ENCODE measurements at places on chromosomes 1 and 21. TPM values are rescaled to one million over a fixed set of nuclear protein-coding genes. Genes with fewer than 3 reads are reported as not detected.

DNA sequence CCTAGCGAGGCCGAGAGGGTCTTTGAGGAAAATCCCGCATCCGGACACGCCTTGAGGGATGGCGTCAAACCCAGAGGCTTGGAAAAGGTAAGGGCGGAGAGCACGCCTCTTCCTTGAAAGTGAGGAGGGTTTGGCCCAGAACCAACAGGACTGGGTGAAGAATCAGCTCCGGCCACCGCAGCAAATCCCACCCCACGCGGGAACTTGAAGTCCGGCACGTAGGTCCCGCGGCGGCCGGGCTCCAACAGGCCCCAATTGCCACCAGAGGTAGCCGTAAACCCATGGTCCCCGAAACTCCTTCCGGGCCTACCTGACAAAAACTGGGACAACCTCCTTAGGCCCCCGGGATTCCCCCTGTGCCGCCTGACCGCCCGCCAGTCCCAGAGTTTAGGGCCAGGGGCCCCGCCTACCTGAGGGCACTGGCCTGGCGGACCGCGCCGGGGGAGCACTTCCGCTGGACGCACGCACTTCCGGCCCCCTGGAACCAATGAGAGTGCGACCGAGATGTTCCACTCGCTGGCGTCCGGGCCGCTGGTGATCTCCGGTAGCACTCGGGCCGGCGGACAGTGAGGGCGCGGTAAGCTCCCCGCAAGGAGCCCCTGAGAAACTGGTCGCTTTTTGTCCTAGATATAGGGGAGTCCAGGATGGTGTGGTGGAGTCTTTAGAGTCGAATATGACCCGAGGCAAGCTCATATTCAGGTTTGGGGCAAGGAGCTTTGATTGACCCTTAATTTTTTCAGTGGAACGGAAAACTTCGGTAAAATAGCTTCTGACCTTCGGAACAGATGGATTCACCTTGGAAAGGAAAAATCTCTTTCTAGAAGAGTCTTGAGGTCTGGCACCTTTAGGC, at the start of the genes LZIC and NMNAT1:
Gene LZIC (minus strand): TSS at position 453 of the 850 bp plus-strand sequence. CDS start 6,772 bp downstream, outside the sequence.
Gene NMNAT1 (plus strand): TSS at position 537 of the 850 bp plus-strand sequence. CDS start 28,599 bp downstream, outside the sequence.
- H3K4me3 ChIP-seq, result peak within 1 kb of the TSS; percentile 99
- H3K36me3 ChIP-seq, result peaks cover 17% of the 10 kb centered on the region
- no peaks in the 10 kb centered on the region for H3K27me3 ChIP-seq

DNA sequence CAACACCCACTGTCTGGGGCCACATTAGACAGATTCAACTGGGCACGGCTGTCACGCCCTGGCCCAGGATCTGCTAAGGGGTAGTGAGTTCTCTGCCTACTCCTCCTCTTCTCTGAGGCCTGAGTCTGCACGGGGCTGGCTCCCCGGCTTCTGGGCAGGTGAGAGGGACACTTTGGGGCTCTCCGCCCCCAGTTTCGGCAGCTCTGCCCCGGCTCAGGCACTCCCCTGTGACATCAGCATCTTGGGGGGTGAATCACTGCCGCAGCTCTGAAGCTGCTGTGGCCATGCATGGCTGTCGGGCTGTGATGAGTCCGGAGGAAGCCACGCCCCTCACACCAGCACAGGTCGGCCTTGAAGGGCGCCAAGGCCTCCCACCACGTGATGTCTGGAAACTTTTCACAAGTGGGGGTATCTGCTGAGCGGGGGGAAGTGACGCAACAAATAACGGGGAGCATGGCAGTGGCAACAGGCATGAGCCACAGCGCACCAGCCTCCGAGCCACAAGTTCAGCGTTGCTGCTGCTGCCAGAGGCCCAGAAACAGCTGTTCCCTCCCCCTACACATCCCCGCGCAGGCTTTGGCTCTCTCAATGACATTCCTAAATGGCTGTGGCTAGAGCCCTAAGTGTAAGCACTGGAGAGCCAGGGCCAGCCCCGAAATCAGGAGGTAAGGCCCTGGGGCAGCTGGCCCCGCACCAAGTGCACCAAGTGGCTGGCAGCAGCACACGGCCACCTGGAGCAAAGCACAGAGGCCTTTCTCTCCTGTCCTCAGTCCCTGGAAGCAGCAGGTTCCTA, 26.3 kb downstream of the ZBTB17 start:
- peak overlapping the region; percentile 54 for H3K4me3 ChIP-seq
- H3K27ac ChIP-seq, result peak overlapping the region; percentile 98
- peak; percentile 45 for DNase-seq
- peaks cover 66% of the 10 kb centered on the region for H3K4me1 ChIP-seq
- H3K36me3 ChIP-seq, result peaks cover 83% of the 10 kb centered on the region
- no peaks in the 10 kb centered on the region for H3K27me3 ChIP-seq

DNA sequence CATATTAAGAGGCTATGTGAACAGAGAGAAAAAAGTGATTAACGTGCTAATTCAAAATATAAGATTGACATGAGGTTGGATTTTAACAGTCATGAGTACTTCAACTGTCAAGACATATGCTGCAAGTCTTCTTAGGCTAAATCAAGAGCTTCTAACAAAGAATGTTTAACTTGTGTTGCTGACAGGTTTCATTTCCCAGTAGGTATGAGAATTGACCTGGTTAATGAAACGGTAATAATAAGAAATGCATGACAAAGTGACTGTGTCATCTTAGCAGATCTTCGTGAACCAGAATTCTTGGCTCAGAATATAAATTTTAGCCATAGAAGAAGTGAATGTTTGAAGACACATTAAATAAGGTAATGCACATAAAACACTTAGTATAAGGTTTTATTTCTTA, 132.6 kb upstream of the PTGFR start:
- no peaks in the 10 kb centered on the region for H3K36me3 ChIP-seq
- no peak overlapping the region for H3K27ac ChIP-seq
- H3K4me1 ChIP-seq, result no peaks in the 10 kb centered on the region

- H3K36me3 ChIP-seq, result no peaks in the 10 kb centered on the region
- no peak overlapping the region for H3K4me3 ChIP-seq
- peaks cover 14% of the 10 kb centered on the region for H3K4me1 ChIP-seq
- H3K27me3 ChIP-seq, result peaks cover 15% of the 10 kb centered on the region
Measured at GRCh38 chr1:99758073-99758511, 8.3 kb downstream of the FRRS1 start.

DNA sequence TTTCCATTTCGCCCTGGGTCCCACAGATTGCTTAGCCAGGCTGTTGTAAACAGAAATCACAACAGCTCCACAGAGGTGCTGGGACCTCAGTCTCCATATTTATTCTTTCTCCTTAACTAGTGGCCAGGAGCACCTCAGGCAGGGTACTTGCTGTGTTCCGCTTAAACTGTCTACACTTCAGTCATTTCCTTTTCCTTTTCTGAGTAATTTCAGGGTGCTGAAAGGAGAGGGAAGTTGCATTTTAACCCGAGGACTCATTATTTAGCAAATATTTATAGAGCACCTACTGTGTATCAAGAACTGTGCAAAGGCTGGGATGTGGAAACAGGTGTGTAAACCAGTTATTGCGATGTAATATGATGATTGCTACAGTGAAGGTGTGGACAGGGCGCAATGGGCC, 41.9 kb downstream of the ACP6 start:
- DNase-seq, result no peak
- peak overlapping the region; percentile 19 for H3K27ac ChIP-seq
- H3K4me3 ChIP-seq, result peak overlapping the region; percentile 20
- H3K4me1 ChIP-seq, result peaks cover 30% of the 10 kb centered on the region
- no peaks in the 10 kb centered on the region for H3K27me3 ChIP-seq

DNA sequence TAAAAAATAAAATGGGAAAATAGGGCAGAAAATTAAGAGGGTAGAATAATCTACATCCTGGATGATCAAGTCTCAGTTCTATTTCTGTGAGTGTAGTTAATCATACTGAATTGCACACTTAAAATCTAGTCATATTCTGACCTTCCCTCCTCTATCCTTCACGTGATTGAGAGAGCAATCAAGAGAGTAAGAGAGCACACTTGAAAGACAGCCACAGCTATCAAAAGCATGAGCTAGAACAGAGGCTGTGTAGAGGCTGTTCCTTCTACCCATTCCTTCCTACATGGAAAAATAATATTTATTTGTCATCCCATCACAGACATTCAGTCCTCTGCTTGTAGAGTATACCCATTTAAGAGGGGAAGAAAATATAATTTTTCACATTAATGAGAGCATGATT, 52.4 kb downstream of the PHC2 start:
- no peak overlapping the region for H3K4me3 ChIP-seq
- no peak for DNase-seq
- peaks cover 15% of the 10 kb centered on the region for H3K4me1 ChIP-seq
- no peak overlapping the region for H3K27ac ChIP-seq
- no peaks in the 10 kb centered on the region for H3K36me3 ChIP-seq

- no peak for DNase-seq
- peak overlapping the region; percentile 93 for H3K4me3 ChIP-seq
- H3K27ac ChIP-seq, result peak overlapping the region; percentile 88
- H3K36me3 ChIP-seq, result peaks cover 52% of the 10 kb centered on the region
- H3K27me3 ChIP-seq, result no peaks in the 10 kb centered on the region
Measured at GRCh38 chr1:43358121-43358745, 548 bp upstream of the CDC20 start.

Gene PLEKHG5
- total RNA-seq, result 1.1 TPM

Gene TTC24
- total RNA-seq, result 4.5 TPM

Gene ATP8B2
- total RNA-seq, result 44.0 TPM
